ENCODE measurements at places on chromosomes 7 and 10.

DNA sequence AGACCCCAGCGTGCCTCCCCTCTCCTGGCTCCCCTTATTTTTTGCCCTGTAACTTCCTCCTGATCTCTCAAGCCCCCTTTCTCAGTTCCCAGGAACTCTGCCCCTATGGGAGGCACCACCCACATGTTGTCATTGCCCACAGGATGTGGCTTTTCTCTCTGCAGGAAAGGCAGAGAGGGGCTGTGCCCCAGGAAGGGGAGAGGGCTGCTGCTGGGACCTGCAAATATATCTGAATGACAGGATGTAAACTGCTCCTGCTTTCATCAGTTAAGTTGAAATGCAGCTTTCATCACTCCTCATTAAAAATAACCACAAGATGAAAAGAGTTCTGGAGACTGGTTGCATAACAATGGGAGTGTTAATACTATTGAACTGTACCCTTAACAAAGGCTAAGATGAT, 103.3 kb downstream of the CLEC2L start:
- DNase-seq = no peak

- DNase-seq = no peak
Measured at GRCh38 chr10:36141856-36142560, 499.9 kb upstream of the FZD8 start.

- DNase-seq = no peak
Measured at GRCh38 chr7:99371376-99371920, 3.1 kb upstream of the ARPC1B start.

DNA sequence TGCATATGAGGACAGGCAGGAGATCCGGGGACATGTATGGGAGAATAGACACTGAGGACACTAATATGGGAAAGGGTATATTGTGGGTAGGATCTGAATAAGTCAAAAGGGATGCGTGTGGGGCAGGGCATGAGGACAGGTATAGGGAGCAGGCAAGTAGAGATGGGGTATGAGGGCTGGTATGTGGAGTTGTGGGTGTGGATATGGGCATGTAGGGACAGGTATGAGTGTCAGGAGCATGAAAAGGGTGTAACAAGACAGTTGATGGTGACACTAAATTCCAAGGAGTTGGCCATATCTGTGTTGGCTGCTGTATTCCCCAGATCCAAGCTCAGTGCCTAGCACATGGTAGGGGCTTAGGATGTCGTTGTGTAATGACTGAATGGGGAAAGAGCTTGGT, 84.4 kb upstream of the PAX2 start:
- DNase-seq = no peak

- DNase-seq = no peak
Measured at GRCh38 chr7:4871056-4871680, 9.3 kb upstream of the PAPOLB start.

DNA sequence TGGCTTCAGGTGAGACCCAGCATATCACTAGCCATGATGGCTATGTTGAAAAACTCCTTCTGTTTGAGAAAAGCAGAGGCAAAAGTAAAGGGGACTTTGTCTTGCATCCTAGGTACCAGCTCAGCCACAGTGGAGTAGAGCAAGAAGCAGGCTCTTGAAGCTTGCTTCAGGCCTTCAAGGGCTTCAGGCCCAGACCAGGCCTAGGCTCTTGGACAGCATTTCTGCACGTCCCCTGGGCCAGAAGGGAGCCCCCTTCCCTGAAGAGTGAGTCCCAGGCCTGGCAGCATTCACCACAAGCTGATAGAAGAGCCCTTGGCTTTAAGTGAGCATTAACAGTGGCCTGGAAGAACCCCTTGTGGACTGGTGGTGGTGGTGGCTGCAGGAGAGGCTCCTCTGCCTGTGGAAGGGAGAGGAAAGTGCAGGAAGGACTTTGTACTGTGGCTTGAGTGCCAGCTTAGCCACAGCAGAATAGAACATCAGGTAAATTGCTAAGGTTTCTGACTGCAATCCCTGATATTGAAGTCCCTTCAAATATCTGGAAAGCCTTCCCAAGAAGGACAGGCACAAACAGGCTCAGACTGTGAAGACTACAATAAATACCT, 28.1 kb upstream of the FAM171A1 start:
- DNase-seq = no peak

- DNase-seq = peak; percentile 11
Measured at GRCh38 chr10:23994459-23995046, 214.4 kb upstream of the KIAA1217 start.

- DNase-seq = no peak
Measured at GRCh38 chr10:118542745-118543144, 52.7 kb downstream of the PRLHR start.

DNA sequence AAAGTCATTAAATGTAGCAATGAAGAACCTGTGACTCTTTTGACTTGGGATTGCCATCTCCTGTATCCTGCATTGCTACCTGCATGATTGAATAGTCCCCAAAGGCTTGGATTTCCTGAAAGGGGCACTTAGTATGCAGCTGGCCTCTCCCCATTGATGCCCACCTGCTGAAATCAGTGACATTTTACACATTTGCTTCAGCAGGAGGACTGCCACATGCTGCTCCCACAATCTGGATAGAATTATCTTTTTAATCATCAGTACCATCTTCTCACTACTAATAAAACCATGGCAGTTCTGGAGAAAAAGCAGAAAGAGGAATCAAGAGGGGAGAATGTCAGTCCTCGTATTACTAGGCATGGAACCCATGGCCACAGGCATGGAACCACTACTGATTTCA, 67.8 kb downstream of the SLC13A1 start:
- no peak for DNase-seq

DNA sequence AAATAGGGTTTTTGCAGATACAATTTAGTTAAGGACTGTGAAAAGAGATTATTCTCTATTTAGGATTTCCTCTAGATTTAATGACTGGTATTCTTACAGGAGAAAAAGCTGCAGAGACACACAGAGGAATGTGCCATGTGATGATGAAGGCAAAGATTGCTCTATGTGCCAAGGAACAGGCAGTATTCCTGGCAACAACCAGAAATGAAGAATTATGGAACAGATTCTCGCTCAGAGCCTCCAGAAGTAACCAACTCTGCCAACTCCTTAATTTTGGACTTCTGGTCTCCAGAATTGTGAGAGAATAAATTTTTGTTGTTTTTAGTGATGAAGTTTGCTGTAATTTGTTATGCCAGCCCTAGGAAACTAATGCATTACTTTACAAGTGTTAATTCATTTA, 307.6 kb upstream of the SEMA3A start:
- DNase-seq = no peak

GRCh38 chr7:94559972-94560371, 50.4 kb downstream of the CASD1 start:
- no peak for DNase-seq

DNA sequence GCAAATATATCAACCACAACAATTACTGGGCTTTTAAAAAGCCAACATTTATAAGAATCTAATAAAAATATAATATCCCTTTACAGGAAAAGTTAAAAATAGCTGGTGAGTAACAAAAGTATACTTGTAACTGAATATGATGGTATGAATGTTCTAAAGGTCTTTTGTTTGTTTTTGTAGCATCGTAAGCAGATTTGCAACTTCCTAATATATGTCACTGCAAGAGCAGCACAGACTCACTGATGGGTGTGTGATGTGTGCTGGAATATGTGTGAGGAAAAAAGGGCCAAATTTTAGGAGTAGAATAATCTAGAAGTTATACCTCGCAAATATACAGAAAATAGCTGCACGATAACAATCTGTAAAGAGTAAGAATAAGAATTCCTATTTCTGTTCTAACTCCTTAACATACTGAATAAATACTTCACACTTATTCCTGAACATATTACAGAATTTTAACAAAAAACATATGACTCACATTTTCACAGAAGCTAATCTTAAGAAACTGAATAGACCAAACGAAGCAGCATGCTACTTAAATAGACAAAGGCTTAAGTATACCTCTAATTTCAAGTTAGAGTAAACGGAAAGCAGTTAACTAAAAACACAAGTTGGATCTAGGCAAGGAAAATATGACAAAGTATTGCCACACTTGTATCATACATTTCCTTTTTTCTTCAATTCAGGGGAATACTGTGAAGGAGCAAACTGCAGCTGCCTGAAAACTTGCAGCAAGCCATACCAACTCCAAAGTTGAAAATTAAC, 9.6 kb downstream of the ETV1 start:
- DNase-seq = no peak

DNA sequence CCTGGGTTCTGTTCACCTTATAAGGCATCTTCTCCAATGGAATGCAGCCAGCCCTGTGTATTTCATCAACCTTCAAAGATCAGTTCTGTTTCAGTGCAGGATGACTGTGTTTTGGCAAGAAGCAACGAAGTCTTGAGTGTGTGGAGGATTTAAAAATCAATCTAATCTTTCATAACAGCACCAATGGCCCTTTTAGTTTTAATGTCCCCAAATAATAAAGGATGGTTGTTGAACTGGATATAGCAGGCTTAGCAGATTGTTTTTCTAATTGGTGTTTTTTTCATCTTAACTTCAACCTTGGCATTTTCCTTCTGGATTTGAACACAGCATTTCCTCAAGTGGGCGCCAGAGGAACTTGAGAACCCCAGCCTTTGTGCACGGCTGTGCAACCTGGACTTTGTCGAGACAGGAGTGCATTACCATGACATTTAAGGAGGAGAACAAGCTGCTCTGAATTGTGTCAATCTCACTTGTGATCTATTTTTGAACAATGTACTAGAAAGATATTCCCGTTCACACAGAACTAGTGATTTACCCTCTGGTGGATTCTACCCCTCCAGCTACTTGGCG, 313.3 kb upstream of the AKR1E2 start:
- no peak for DNase-seq

DNA sequence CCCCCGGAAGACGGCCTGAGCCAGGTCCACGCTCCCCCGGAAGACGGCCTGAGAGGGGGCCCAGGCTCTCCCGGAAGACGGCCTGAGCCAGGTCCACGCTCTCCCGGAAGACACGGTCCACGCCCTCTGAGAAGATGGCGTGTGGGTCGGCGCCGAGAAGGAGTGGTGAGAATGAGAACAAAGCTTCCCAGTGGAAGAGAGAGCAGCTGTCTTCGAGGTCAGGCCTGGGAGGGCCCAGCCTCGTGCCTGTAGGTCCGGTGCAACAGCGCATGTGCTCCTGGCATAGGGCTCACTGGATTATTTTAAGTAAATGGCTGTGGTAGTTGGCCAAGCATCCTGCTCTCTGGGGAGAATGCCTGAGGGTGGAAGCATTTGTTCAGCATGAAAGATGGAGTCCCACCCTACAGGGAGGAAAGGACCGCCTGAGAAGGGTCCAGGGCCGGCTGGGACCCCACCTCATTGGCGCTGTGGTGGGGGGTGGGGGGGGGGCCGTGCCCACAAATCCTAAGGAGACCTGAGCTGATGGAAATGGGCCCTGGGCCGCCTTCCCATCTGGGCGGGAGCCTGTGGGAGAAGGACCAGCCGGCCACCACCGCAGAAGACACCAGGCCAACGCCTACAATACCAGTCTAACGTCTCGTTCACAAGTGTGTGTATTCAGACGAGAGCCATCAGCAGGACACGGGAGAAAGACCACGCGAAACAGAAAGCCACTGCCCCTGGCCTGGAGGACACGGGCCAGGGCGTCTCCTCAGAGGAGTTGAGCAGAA, 210.0 kb downstream of the WDR37 start:
- no peak for DNase-seq

DNA sequence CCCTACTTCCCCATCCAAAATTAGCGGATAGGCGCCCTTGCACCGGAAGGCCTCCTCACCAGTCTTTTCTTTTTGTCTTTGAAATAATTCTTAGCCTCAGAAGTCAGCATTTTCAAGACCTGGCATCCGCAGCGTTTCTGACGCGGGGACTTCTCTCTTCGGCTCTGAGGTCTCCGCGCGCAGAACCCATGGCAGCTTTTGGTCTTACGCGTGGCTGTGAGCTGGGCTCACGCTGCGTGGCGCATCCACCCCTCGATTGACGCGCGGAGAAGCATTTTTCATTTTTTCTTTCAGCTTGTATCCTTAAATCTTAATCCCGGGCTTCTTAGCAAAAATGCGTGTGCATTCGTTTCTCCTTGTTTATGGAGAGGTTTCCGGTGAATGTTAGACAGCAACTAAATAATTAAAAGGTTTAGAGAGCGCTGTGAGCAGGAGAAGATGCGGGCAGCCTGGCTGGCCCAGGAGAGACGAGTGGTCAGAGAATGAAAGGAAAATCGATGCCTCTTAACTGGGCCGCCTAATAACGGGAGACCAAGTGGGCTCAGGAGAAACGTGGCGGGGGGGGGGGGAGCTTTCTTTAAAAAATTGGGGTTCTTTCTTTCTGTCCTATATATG, 2.0 kb upstream of the GATA3 start:
- DNase-seq = no peak

- no peak for DNase-seq
Measured at GRCh38 chr10:119149729-119150128, 15.8 kb downstream of the SFXN4 start.

DNA sequence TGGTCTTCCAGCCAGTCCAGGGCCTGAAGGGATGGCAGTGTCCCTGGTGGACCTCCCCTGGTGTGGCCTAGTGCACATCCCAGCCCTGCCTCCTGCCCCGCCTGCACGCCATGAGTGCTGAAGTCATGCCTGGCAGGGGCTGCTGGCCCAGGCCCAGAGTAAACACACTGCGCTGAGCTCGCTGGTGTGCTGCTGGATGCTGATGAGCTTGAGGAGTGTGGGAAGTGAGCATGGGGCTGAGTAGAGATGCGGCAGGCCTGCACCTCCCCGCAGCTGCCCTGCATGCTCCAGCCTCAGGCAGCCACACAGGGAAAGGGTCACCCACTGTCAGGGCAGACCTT, 43.2 kb downstream of the HTRA1 start:
- peak; percentile 24 for DNase-seq

DNA sequence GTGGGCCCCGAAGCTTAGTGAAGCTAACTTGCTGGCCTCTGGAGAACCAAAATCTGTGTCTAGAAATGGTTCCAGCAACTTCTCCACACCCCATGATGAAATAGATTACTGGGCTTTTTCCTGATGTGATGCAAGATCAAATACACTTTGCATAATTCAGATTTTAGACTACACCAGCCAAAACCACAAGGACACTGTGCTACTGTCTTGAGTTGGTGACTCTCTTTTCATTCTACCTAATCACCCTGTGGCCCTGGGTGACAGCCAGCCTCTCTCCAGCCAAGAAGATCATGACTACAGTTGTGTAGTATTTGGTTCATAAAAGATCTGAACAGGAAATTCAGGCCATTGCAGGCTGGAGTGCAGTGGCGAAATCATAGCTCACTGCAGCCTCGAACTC, 22.2 kb downstream of the AZGP1 start:
- no peak for DNase-seq

DNA sequence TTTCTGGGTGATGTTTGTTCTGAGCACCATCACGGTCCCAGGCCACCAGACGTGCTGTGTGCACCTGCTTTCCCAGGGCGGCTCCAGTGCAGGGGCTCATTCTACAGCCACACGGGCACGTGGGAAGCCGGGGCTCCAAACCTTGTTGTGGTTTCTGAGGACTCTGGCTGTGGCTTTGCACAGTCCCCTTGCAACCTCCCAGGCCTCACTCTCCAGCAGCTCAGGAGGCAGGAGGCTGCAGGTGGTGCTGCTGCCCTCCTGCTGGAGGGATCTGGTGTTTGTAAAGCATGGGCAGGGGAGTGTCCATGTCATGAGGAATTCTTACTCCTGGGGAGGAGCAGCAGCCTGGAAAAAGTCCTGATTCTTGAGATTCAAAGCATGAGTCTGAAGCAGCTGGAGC, 54.3 kb downstream of the INSYN2A start:
- DNase-seq = no peak

- DNase-seq = no peak
Measured at GRCh38 chr7:1041551-1042491, 2.5 kb upstream of the GPR146 start.

Measured in HS-27A (cell line).